ENCODE measurements at places on chromosomes 16 and 17.

DNA sequence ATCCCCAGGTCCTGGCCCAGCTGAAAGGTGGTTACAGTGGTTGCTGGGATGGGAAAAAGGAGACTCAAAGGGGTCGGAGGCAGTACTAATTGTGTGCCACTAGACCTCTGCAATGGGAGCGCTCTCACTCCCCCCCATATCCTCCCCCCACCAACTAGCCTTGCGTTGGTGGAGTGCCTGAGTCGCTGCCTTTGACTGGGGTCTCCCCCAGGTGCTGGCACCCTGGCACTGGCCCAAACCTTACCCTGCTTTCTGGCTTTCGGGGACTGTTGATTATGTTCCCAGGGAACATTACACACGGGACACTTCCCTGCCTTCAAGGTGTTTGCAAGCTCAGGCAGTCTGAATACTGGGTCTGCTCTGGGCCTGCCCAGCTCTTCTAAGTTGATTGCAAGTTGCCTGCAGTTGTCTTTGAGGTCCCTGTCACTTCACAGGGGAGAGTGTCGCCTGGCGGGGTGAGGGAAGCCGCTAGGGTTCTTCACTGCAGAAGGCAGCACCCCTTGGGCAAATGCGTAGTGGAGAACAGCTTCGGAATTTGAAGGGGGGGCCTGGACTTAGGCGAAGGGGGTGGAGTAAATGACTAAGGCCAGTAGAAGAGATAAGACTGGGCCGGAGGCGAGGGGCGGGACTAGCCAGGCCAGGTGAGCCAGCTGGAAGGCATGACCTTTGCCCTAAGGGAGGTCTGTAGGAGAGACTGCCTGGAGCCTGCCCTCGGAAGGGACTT lies 98.0 kb downstream of the RAB11FIP4 start:
- DNase-seq = no peak

GRCh38 chr16:72905581-72905980 lies 142.3 kb downstream of the ZFHX3 start:
- no peak for DNase-seq

- peak; percentile 42 for DNase-seq
Observed at GRCh38 chr17:78484271-78485246, 92.6 kb downstream of the DNAH17 start.

DNA sequence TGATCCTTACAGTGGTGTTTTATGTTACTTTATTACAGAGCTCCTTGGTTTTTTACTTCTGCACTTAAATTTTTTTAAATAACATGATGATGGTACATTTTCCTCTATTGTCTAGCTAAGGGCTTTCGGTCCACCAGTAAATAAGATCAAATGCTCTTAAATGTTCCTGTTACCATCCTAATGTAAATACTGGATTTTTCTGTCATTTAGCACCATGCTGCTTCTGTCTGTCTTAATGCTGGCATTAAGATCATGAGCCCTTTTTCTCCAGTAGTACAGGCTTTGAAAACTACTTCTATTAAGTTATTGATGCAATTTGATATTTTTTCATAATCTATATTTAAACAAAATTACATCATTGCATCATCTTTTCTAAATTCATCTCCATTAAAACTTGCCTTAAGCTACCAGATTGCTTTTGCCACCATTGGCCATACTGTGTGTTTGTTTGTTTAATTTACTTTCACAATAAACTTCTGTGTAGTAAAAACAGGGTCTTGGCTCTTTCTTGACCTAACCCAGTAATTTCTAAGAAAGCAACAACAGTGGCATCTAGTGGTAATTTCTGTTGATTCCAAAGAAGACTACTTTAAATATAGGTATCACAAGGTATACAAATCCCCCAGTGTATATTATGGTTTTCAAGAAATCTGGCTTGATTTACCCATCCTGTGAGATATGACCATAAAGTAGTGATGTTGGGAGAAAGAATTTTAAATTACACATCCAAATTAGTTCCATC lies 9.0 kb upstream of the PHAF1 start:
- DNase-seq = no peak

DNA sequence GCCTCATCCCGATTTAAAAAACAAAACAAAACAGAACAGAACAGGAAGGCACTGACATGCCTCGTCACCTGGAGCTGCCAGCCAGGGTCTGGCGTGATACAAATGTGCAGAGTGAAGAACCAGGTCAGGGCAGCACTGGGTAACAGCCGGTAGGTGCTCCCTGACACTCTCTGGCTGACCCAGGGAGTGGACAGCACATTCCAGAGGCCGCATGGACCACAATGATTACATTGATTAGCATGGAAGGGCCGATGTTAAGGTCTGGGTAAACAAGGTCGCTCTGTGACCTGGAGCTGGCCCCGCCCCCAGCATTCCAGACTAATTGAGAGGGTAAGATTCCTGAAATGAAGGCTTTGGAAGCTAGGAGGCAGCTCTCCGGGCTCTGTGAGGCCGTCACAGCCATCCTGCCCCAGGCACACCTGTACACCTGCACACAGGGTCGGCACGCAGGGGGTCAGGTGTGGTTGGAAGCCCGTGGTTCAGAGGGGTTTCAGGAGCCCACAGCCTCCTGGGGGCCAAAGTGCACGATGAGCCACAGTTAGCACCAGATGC lies 21.4 kb downstream of the PIEZO1 start:
- DNase-seq = no peak

DNA sequence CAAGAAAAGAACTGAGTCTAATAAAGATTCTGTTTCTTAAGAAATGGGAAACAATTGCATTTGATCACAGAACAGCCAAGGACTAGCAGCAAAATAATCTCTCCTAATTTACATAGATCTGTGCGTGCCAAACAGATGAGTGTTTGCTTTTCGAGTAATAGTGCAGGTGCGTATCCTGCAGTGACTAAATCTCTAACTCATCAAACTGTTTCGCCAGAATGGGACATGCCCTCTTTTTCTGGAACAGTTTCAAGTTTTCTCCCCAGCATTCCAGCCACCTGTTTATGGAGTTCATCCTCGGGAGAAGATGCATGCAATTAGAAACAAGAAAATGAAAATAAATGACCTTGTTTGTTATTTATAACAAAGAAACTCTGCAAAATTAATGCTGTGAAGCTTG lies 5.7 kb upstream of the TOX3 start:
- no peak for DNase-seq

- no peak for DNase-seq
Observed at GRCh38 chr17:76248013-76248782, 7.9 kb upstream of the RNF157 start.

GRCh38 chr16:57609541-57610401 lies 18.7 kb upstream of the ADGRG1 start:
- DNase-seq = no peak

GRCh38 chr16:75204410-75204758 lies 2.6 kb downstream of the CTRB2 start:
- no peak for DNase-seq

GRCh38 chr16:1607971-1608370 lies 3.9 kb downstream of the IFT140 start:
- no peak for DNase-seq

GRCh38 chr17:8264836-8265542 lies 15.9 kb downstream of the PFAS start:
- no peak for DNase-seq

GRCh38 chr17:69480245-69480644 lies 65.7 kb downstream of the MAP2K6 start:
- no peak for DNase-seq

DNA sequence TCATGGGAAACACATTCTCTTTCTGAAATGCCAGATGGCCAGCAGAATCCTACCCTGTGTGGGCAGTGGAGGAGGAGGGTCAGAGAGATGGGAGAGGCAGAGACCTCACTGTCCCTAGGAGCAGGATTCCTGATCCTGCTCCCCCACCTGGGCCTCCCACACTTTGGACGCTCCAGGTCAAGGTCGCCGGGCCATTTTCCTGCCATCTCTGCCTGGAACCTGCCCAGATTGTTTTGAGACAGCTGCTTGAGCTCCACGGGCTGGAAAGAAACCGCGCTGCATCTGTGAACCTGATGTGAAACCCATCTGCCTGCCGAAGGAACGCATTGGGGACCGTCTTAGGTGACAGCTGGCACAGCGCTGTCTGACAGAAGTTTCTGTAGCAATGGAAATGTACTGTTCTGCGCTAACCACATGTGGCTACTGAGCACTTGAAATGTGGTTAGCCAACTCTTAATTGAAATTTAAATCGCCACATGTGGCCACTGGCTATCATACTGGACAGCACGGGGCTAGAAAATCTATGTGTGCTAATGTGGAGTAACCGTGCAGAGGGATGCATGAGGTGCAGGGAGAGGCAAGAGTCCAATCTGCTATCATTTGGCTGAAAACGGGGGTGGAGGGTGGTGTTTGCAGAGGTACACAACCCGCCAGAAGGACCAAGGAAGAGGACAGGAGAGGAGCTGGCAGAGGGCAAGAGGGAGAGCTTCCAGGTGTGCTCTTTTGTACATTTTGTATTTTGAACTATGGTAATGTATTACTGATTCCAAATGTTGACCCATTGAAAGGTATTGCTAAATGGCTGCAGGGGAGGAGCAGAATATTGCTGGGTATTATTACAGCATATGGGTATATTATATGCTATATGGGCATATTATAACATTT lies 15.4 kb upstream of the NUBP1 start:
- DNase-seq = no peak

- DNase-seq = peak; percentile 30
Observed at GRCh38 chr17:48439875-48440505, 10.0 kb upstream of the SKAP1 start.

DNA sequence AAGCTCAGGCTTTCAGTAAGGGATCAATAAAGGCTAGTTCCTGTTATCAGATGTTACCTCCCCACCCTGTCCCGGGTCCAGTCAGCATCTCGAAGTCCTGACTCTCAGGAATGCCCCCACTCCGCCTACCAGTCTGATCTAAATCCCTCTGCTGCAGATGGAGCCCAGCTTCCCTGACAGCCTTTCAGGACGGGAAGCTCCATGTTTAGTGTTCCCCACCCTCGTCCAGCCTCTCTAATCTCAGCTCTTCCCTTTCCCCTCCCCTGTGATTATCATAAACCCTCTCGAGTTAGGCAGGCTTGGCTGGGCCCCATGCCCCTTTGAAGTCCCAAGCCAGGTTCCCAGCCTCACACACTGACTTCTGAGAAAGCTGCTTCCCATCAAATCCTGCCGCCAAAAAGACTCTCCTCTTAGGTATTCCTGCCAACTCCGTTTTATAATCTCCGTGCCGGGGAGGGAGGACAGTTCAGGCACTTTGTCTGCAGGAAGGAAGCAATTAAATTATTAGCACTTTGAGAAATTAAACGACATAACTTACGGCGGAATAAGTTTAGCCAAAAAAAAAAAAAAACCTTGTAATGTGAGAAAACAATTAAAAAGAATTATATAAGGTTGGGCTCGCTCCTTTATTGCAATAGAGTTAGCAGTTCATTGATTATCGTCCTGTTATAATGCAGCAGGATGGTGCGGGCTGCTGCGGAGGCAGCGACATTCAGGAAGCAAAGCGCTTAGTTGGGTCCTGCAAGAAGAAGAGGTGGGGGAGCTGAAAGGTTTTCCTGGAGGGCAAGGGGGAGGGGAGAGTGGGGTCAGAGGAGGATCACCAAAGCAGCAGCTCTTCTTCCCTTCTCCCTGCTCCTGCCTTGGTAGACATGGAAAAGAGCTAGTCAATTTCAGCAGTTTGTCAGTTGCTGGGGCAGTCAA lies 16.8 kb upstream of the ETV4 start:
- no peak for DNase-seq

DNA sequence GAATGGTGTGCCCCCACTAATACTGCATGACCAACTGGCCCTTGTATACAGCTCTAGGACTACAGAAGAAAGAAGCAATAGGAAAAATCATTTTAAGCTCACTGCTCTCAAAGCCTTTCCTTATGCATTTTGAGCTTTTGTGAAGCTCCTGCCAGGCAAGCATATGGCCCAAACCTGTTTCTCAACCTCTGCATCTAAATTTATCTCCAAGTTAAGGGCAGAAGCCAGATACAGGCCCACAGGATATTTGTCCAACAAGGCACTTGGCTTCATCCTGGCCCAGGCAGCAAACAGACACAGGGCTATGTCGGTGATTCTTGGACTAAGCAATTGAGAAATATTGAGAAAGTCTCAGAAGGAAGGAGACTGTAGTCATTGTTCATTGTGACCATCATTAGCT lies 43.9 kb downstream of the CCT6B start:
- no peak for DNase-seq

GRCh38 chr16:19644877-19645276 lies 73.2 kb downstream of the KNOP1 start:
- no peak for DNase-seq

DNA sequence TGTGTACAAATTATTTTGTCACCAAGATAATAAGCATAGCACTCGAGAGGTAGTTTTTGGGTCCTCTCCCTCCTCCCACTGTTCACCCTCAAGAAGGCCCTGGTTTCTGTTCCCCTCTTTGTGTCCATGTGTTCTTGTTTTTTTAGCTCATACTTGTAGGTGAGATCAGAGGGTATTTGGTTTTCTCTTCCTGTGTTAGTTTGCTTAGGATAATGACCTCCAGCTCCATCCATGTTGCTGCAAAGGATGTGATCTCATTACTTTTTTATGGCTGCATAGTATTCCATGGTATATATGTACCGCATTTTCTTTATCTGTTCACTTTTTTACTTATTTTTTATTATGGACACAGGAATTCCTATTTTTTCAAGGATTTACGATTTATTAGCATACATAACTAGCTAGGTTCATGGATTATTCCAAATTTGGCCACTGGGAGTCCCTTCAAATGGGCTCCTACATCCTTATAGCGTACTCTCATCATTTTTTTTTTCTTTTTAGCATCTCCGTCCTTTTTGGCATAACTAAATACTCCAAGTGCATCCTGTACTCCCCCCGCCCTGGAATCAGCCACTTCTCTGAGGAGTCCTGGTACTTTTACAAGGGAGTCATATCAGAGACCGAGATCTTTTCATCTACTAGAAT lies 7.3 kb downstream of the TADA2A start:
- DNase-seq = no peak

- no peak for DNase-seq
Observed at GRCh38 chr17:77829843-77830799, 128.4 kb upstream of the TNRC6C start.

GRCh38 chr17:77687417-77687816 lies 271.1 kb upstream of the TNRC6C start:
- no peak for DNase-seq

GRCh38 chr16:57373117-57373947 lies 1.0 kb downstream of the CX3CL1 start:
- no peak for DNase-seq

DNA sequence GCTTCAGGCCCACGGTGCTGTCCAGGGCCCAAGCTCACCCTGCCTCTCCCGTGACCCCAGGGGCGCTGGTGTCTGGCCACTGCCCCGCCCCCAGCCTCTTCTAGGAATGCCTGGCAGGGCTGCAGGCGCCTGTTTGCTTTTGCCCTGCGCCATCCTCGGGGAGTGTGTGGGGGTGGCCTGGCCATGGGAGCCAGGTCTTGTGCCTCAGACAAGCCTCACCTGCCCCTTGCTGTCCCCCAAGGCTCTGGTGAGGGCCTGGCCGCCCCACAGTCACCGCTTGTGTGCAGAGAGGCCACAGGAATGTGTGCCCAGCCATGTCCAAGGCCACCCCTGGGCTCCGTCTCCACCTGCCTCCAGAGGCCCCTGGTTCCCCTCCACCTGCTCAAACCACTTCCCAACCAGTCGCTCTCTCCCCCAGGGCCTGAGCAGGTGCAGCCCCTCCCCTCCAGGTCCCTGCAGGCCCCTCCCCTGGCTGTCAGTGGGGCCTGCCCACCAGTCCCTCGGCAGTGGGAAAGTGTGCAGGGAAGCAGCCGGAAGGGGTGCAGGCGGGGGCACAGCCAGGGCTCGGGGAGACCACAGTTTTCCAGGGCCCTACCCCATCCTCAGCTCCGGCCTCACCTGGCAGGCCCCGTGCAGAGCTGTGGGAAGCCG lies 841 bp upstream of the IGFALS start:
- no peak for DNase-seq
